ENCODE measurements at places on chromosomes 3 and 15.

DNA sequence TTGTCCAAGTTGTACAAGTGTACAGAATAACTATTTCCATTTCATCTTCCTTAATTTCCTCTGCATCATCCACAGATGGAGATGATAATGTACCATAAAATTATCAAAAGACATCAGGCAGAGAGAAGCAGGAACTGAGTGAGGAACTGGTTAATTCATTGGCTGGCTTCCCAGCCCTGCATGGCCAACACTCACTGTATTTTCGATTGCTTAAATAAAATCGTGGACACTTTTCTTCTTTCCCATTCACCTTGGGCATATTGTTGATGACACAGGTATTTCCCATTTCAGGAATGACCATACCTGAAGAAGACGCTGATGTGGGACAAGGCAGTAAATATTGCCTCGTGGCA is 144.2 kb upstream of the ABHD17C start:
- DNase-seq, result no peak

DNA sequence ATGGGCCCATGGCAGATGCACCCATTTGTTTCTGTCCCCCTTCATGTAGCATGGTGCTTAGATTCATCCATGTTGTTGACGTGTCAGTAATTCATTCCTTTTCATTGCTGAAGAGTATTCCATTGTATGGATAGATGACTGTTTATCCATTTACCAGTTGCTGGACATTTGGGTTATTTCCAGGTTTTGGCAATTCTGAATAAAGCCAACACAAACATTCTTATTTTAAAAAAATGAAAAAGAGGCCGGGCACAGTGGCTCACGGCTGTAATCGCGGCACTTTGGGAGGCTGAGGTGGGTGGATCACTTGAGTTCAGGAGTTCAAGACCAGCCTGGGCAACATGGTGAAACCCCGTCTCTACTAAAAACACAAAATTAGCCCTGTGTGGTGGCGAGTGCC is 18.7 kb upstream of the TATDN2 start:
- no peak for DNase-seq

- no peak for DNase-seq
Observed at GRCh38 chr15:58390655-58391054, 41.1 kb upstream of the LIPC start.

GRCh38 chr3:66472313-66473134 is 28.3 kb downstream of the LRIG1 start:
- DNase-seq, result no peak

DNA sequence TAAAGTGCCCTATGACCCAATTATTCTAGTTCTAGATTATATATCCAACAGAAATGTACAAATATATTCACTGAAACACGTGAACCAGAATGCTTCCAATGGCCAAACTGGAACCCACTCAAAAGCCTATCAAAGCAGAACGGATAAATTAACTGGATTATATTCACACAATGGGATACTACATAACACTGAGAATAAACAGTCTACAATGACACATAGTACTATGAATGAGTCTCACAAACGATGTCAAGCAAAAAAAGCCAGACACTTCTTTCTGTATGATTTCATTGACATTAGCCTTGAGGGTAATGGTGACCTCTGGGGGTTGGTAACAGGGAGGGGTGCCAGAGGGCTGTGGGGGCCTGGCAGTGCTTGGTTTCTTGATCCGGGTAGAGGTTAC is 50.9 kb upstream of the HACD2 start:
- no peak for DNase-seq
